ENCODE measurements at places on chromosomes 1 and 21. TPM values are rescaled to one million over a fixed set of nuclear protein-coding genes. Genes with fewer than 3 reads are reported as not detected.
A peak's percentile ranks its signal among the peaks of the same experiment; 100 is the strongest.

Gene OR2T2
- total RNA-seq = not detected

Gene AMY1C
- not detected for total RNA-seq

Gene BNIPL
- 0.59 TPM for total RNA-seq

DNA sequence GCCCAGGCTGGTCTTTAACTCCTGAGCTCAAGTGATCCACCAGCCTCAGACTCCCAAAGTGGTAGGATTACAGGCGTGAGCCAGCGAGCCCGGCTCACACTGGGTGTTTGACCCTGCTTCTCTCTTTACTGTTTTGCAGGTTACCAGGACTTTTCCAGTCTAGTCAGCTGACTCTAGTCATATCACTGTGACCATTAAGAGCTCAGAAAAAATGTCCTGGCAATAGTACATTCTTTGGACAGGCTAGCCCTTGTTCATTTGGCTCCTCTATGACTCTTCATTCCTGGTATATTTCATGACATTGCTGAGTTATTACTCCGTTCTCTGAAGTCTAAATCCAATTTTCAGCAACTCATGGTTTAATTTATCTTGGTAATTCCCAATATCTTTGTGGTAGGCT, 8.0 kb upstream of the CA6 start:
- no peak for DNase-seq

DNA sequence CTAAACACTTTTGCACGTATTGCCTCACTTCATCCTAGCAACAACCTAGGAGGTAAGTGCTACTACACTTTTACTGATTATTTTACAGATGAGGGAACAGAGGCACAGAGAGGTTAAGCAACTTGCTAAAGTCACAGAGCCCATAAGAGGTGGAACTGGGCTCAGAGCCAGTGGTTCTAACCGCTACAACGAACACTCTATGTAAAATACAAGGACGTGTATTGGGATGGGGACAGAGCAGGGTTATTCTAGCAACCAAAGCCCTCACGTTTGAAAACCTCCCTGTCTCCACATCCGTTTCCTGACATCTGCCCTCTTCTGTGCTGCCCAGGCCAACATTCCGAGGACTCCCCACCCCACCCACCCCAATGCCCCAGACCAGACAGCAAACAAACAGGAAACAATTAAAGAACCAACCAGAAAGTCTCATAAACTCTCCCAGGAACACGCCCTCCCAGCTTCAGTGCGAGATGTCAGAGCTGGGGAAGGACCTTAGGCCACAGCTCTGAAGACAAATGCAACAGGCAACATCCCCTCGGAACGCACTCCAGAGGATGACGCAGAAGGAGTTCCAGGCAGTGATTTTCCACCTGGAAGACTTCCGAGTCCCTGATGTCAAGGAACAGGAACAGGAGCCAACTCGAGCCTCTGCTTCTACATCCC, 41.1 kb downstream of the GLIS1 start:
- no peak for DNase-seq

DNA sequence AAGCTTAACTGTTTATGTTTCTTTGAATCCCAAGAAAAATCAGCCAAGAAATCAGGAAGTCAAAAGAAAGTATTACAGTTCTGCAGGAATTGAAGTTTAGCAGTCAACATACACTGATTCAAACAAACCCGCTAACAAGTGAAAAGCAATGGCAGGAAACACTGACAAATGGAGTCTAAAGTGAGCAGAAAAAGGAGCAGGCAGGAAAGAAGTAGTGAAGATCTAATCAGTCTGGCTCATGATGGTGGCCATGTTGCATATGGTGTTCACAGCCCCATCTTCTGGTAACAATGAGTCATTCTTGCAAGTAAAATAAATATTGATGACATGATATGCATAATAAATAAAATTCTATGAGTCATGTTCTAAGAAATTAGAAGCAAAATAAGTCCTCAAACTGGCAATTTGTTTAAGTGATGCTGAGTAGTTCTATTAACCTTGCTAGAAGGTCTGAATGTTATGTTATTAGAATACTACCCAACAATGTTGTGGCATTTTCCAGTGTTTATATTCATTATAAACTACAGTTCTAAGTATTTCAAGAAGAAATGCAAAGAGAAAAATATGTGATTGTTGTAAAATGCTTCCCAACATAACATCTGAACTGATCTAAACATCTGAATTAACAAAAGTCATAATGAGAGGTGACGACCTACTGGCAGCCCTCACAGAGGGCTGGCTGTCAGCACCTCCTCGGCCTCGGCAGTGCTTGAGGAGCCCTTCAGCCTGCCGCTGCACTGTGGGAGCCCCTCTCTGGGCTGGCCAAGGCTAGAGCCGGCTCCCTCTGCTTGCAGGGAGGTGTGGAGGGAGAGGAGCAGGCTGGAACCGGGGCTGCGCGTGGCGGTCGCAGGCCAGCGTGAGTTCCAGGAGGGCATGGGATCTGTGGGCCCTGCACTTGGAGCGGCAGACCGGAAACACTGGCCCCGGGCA, 5.7 kb upstream of the ACBD6 start:
- no peak for DNase-seq

GRCh38 chr1:89489047-89489729, 35.4 kb upstream of the LRRC8B start:
- DNase-seq = no peak

- DNase-seq = no peak
Observed at GRCh38 chr1:57799490-57800115, 375.7 kb upstream of the DAB1 start.

- no peak for DNase-seq
Observed at GRCh38 chr1:220003015-220003414, 43.3 kb downstream of the EPRS1 start.

DNA sequence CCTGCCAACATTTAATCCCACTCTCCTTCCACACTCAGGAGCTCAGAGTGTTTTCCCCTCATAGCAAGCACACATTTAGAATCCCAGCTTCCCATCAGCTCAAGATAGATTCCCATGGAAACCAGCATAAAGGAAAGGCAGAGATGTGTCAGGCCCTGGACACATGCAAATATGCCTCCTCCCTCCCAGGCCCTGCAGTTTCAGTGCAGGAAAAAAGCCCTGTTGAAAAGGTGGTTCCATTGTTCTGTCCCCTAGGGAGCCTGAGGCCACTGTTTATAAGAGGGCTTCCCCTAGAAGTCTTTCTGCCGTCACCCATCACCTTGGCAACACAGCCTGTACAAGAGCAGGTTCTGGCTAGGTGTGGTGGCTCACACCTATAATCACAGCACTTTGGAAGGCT, 3.6 kb downstream of the CACNA1S start:
- no peak for DNase-seq

DNA sequence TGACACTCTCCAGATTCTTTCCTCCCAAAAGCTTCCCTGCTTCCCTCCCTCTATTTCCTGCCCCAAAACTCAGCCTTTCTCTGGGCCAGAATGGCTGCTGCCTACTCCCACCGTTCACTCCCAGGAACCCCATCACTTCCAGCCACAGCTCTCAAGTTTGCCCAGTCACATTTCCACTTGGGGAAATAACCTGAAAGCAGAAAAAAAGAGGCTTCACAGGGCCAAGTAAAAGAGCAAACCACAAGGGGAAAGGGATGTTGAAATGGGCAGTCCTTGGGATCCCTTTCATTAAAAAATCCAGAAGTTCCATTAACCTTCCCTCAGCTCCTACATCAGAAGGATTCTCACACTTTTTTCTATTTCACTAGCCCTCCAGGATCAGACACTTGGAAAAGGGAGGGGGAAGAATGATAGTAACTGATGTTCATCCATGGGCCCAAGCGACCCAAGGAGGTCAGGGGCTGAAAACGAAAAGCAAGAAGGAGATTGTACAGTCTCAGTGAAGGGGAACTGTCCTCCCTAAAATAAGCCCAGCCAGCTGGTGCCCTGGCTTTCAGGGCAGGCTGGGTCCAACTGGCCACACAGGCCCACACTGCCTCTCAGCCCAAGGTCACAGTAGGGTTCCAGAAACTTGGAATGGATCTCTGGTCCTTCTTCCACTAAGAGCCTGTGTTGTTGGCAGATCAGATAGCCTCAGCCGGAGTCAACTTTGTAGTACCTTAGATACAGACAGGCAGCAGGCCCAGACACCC, 49.7 kb downstream of the DMAP1 start:
- no peak for DNase-seq

- DNase-seq = peak; percentile 45
Observed at GRCh38 chr21:26967062-26967913, at the start of gene ADAMTS5. Gene ADAMTS5 (minus strand): TSS chr21:26967088. CDS start chr21:26966391, 697 bp downstream.

All from heart left ventricle (tissue), 16 donors.